ENCODE measurements at places on chromosomes 12 and 14.

DNA sequence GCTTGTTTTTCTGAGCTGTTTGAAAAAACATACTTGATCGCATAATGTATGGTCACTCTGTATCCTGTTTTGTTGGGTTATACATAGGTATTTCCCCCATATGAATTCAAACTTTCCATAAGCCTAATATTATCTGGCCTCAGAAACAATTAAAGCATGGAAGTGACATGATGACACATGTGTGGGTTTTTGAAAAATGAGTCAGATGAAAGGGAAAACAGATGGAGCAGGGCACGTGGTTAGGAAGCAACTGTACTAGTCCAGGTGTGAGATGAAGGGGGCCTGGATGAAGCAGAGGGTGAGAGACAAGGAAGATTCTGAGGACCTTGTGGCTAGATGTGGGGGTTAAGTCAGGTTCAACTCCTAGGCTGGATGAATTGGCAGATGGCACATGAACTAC lies 92.7 kb upstream of the DNM1L start:
- DNase-seq: no peak

DNA sequence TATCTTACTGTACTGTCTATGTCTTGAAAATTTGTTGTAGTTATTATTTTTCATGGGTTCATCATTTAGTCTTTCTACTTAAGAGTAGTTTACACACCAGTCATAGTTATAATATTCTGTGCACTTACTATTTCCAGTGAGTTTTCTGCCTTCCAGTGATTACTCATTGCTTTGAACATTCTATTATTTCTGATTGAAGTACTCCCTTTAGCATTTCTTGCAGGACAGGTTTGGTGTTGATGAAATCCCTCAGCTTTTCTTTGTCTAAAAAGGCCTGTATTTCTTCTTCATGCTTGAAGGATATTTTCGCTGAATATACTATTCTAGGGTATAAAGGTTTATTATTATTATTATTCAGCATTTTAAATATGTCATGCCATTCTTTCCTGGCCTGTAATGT lies 66.8 kb downstream of the TSPAN8 start:
- DNase-seq: no peak

DNA sequence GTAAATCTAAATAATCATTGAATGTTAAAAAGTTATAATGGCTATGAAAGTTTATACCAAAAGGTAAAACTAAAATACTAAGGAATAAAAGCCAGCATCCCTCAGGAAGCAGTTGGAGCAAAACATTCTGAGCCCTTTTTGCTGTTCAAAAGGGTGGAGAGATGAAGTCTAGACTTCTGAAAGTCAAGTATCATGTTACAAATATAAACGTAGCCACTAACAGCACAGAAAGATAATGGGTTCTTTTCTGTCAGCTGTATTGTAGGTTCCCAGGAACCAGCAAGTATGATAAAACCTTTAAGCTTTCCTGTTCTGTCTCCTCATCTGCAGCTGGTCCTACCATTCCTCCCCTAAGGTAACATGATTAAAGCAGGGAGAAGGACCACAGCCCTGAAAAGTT lies 16.4 kb upstream of the PLD4 start:
- DNase-seq: no peak

- no peak for DNase-seq
These were observed 404.2 kb downstream of the ETNK1 start for GRCh38 chr12:23029185-23029584.

DNA sequence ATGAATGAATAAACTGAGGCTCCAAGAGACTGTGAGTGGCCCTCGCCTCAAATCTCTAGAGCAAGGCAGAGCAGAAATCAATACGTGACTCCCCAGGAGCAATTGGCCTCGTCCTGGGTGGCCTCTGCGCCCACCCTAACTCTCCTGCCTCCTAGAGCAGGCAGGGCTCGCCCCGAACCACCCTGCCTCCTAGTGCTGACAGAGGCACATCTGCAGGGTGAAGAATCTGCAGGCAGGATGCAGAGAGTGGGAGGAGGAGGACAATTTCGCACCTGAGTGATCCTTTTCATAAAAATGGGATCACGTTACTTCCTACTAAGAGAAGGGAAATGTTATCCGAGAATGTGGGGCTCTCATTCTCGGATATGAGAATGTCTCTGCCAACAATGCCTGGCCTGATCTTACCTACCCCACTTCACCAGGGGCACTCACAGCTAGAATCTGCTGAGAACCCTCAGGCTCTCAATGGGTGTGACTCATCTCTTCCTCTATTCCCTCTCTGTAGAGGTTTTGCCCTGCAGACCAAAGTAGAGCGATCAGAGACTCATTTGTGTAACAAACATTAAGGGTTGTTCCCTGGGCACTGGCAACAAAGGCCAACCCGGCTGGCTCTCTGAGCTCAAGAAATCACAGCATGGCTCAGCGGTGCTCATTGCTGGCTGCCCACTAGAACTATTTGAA lies 61.7 kb upstream of the BCL2L14 start:
- peak; percentile 64 for DNase-seq

DNA sequence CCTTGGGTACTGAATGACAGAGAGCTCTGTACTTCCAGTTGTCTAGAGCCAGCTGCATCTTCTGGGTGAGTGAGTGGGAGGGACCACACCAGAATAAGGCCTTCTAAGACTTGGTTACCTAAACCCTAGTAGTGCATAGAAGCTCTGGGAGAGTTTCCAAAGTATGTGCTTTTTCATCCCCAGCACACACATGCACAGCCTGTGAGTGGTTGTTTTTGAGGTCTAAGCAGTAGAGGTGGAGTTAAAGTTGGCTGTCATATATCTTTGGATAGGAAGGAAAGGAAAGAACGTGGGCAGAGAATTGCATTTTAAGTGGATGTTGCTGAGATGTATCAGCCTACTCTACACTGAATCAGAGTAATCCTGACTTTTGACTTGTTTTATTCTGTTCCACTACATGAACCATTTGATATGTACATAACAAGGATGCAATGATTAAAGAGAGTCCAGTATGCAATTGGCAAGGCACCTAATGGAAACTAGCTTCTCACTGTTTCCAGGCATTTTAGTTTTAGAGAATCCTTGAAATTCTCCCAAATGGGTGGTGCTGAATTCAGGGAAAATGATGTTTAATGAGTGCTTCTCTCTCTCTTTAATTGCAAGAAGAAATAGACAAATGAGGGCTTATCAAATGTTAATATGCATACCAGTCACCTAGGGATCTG lies 51.8 kb upstream of the PRICKLE1 start:
- DNase-seq: no peak

GRCh38 chr14:42665083-42665482 lies 1058.4 kb downstream of the LRFN5 start:
- no peak for DNase-seq

DNA sequence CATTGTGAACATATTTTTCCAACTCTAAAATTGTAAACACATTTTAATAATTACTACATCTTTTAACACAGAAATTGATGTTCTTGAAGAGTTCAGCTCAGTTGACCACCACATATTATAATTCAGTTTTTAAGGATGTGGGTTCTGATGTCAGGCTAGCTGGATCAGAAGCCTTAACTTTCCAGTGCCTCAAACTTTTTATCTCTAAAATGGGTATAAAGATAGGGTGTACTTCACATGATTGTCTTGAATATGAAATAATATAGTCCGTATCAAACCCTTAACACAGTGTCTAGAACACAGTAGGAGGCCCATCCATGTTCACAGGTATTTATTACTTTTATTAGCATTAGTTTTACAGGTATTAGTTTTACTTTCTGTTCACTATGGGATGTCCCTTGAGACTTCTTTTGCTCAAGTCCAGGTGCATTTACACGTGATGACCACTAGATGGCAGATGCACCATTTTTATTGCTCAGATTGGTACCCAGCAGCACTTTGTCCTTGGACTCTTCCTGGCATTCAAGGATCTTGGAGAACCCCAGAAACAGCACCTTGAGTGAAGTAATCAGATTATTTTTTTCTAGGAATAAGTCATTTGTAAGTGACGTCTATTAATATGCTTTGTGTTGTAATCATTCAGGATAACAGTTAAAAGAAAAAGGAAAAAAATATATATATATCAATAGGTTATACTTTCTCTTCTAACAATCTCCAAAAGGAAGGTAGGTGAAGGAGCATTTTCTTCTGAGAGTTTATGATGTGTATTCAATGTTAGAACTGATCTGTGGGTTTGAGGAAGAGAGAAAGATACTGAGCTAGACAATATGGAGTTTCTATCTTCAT lies 580.2 kb downstream of the ETNK1 start:
- DNase-seq: peak; percentile 79

DNA sequence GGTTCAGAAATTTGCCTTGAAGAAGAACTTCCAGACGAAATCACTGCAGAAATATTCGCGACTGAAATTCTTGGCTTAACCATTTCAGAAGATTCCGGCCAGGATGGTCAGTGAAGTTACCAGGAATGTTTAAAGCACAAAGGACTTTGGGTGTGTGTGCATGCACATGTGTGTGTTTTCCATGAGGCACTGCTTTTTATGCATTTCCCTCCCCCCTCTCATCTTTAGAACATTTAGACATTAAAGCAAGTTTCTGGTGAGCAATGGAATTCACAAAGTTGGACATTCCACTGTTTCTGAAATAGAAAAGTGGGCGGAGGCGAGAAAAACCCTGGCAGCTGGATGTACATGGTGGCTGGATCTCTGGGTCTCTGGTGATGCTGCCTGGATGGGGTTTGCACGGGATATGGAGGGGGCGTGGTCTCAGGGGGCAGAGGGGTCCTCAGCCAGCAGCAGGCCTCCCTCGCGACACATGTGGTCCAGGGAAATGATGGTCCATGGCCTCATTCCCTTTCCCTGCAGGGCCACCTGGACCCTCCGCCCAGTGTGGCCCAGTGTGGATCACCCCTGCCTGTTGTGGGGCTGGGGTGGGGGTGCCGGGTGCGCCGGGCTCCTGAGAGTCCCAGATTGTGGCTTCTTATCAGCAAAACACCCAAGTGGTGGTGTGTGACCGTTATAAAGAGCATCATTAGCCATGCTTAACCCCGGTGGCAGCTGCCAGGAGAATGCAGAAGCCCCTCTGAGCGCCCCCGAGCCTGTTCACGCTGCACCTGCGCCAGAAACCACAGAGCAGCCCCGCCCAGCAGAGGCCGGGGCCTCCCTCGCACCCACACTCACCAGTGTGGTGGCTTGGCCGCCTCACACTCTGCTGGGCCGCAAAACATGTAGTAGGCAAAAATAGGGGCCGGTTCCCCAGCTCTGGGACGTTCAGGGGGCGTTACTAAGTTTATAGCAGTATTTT lies 17.8 kb upstream of the BCL7A start:
- peak; percentile 98 for DNase-seq

GRCh38 chr12:96187956-96188355 lies 6.2 kb upstream of the ELK3 start:
- DNase-seq: no peak

DNA sequence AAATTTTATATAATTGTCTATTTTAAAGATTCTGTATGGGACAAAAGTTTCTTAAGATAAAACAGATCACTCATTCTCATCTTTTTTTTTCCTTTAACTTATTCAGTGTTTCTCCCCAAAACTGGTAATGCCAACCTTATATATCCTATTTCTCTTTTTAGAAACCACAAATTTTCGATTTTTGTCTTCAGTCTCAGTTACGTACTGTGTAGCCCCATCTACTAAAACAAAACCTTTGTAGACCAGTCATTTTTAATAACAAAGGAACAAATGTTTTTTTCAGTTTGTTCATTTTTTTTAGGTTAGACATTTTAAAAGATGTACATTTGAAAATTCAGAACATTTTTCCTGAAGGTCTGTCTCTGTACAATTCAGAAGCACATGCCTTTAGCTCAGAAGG lies 18.2 kb downstream of the PNMA1 start:
- no peak for DNase-seq

DNA sequence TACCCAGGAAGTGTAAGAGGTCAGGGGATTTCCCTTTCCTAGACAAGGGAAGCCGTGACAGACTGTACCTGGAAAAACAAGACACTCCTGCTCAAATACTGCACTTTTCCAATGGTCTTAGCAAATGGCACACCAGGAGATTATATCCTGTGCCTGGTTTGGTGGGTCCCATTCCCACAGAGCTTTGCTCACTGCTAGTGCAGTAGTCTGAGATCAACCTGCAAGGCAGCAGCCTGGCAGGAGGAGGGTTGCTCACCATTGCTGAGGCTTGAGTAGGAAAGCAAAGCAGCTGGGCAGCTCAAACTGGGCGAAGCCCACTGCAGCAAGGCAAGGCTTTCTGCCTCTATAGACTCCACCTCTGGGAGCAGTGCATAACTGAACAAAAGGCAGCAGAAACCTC lies 1.0 kb upstream of the RDH16 start:
- no peak for DNase-seq

All from NAMALWA (cell line).